Left renal pelvis (tissue), 4 donors: ENCODE measurements at places on chromosomes 4 and X. TPM values are rescaled to one million over a fixed set of nuclear protein-coding genes. Genes with fewer than 3 reads are reported as not detected.

GRCh38 chr4:77194366-77194765 lies 37.4 kb downstream of the CCNG2 start:
- no peak for DNase-seq

Gene OPN1MW
- polyA plus RNA-seq: not detected

Gene TCEAL4
- 147 TPM for polyA plus RNA-seq

GRCh38 chr4:26030260-26030667 lies 116.2 kb downstream of the SMIM20 start:
- no peak for DNase-seq

Gene DCAF12L1
- polyA plus RNA-seq: 10.2 TPM

Gene SASH3
- polyA plus RNA-seq: 1.8 TPM

Gene PUDP
- 21.3 TPM for polyA plus RNA-seq

GRCh38 chr4:99808260-99808857 lies 8.3 kb upstream of the DAPP1 start:
- DNase-seq: no peak

Gene NXF3
- 0.08 TPM for polyA plus RNA-seq

- no peak for DNase-seq
These were observed 47.9 kb downstream of the JADE3 start for GRCh38 chrX:46959985-46960700.

Gene USP27X
- 8.2 TPM for polyA plus RNA-seq

- no peak for DNase-seq
These were observed 10.5 kb upstream of the FGF16 start for GRCh38 chrX:77436682-77437081.

- no peak for DNase-seq
These were observed 9.9 kb downstream of the ZNF157 start for GRCh38 chrX:47380268-47380667.

Gene DKK2
- polyA plus RNA-seq: 1.5 TPM

Gene RBM10
- polyA plus RNA-seq: 50.7 TPM

Gene PWWP3B
- polyA plus RNA-seq: 3.0 TPM

DNA sequence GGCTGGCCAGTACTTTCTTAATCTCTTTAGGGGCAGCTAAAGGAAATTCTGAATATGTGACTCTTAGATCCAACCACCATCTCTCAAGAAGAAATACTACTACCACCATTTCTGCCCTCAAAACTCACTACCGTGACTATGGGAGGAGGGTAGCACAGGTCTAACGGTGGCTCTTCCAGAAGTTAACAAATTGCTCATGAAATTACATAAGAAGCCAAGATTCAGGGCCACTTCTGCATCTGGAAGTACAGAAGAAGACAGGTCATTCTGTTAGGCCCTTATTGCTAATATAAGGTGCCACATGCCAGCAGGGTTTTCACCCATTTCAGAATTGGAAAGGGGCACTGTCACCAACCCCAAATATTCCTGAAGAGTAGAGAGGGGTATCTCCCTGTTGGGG lies 19.6 kb upstream of the NKRF start:
- no peak for DNase-seq

GRCh38 chr4:136680271-136680670 lies 852.0 kb downstream of the PCDH18 start:
- DNase-seq: no peak

DNA sequence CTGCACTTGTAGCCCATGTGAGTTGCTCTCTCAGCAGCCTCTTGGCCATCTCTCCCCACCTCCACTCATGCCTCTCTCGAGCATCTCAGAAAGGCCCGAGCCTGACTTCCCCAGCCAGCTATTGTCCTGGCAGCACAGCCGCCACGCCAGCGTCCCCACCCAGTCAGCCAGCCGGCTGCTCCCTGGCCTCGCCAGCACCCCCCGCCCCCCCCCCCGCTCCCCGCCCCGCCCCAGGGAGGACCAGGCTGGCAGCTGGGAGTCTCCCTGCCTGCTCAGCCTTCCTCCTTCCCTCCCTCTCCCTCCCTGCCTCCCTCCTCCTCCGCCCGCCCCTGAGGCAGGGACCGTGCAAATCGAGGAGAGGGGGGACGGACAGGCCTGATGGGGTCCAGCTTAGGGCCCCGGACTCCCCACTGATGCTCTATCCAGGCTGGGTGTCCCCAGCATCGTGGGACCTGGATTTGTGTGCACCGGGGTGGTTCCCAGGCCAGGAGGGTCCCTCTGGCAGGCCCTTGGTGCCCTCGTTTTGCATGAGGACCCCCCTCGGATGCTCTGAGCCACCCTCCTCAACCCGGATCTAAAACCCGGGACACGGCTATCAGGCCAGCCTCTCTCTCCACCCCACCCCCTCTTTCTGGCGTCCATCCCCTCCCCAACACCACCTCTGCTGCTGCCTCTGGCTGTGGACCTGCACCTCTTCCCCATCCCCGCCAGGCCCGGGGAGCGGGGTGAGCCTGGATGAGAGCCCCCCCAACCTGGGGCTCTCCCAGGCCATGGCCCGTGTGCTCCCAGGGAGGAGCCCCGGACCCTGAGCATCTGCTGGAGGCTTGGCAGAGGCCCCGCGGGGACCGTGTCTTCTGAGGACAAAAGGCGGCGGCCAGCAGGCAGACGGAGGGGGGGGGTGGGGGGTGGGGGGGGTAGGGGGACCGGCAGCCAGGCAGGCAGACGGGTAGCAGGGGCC lies at the start of gene GPR173:
TSS of gene GPR173 (plus strand) at position 621 of the 958 bp plus-strand sequence. CDS start 27,833 bp downstream, outside the sequence.
- peak; percentile 42 for DNase-seq

- DNase-seq: no peak
These were observed 64.3 kb downstream of the TMEM131L start for GRCh38 chr4:153530284-153530999.

- no peak for DNase-seq
These were observed 121.1 kb downstream of the GLRA3 start for GRCh38 chr4:174707902-174708301.

Gene OPN1LW
- polyA plus RNA-seq: not detected

Gene RNF175
- 6.4 TPM for polyA plus RNA-seq

Gene ODAPH
- 0.26 TPM for polyA plus RNA-seq

DNA sequence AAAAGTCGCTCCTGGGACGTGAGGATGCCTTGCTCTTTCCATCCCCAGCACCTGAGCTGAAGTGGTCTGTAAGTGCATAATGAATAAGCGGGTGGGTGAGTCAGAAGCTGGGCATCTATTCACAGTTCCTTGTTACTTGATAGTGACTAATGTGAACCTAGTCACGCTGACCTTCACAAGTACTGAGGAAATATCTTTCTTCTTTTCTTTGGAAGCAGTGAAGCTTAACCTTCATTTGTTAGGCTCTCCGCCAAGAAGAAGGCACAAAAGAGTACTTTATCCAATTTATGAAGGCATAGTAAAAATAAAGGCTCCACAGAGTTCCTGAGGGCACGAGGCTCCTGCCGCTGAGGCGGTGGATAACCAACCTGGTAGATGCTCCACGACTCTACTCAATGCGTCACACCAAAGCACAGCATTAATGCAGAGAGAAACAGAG lies 475.7 kb upstream of the SLIT2 start:
- DNase-seq: no peak

DNA sequence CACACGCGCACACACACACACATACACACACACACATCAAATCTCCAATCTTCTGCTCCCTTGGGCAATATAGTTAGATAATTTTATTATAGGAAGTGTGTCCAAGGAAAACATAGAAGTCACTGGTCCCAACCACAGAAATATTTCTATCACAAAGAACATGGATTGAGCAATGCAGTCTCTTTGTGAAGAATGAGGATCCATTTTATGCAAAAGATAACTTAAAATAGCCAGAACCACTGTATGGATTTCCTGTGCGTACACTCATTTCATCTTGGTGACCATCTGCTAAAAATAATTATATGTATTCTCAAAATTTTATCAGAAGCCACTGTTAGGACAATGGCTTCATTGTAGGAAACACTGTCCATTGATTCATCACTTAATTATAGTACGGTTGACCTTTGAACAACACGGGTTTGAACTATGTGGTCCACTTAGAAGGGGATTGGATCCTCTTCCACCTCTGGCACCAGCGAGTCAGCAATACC lies 169.6 kb upstream of the MXRA5 start:
- no peak for DNase-seq

Gene CLTRN
- polyA plus RNA-seq: 19.6 TPM

DNA sequence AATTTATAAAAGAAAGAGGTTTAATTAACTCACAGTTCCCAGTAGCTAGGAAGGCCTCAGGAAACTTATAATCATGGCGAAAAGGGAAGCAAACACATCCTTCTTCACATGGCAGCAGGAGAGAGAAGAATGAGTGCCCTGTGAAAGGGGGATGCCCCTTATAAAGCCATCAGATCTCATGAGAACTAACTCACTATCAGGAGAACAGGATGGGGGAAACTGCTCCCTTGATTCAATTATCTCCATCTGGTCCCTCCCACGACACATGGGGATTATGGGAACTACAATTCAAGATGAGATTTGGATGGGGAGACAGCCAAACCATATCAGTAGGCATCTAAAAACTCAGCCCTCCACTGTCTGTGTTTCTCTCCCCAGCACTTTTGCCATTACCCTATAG lies 22.4 kb downstream of the ANK2 start:
- no peak for DNase-seq

Gene LAGE3
- 11.5 TPM for polyA plus RNA-seq

Gene MFSD8
- polyA plus RNA-seq: 37.9 TPM

GRCh38 chrX:46298821-46299220 lies 246.4 kb downstream of the ZNF674 start:
- DNase-seq: no peak

Gene GPR34
- polyA plus RNA-seq: 12.8 TPM

- DNase-seq: no peak
These were observed 32.4 kb upstream of the RHOH start for GRCh38 chr4:40164459-40164858.

Gene REELD1
- 0.23 TPM for polyA plus RNA-seq

- DNase-seq: no peak
These were observed 848 bp downstream of the ACSL4 start for GRCh38 chrX:109732017-109732801.

DNA sequence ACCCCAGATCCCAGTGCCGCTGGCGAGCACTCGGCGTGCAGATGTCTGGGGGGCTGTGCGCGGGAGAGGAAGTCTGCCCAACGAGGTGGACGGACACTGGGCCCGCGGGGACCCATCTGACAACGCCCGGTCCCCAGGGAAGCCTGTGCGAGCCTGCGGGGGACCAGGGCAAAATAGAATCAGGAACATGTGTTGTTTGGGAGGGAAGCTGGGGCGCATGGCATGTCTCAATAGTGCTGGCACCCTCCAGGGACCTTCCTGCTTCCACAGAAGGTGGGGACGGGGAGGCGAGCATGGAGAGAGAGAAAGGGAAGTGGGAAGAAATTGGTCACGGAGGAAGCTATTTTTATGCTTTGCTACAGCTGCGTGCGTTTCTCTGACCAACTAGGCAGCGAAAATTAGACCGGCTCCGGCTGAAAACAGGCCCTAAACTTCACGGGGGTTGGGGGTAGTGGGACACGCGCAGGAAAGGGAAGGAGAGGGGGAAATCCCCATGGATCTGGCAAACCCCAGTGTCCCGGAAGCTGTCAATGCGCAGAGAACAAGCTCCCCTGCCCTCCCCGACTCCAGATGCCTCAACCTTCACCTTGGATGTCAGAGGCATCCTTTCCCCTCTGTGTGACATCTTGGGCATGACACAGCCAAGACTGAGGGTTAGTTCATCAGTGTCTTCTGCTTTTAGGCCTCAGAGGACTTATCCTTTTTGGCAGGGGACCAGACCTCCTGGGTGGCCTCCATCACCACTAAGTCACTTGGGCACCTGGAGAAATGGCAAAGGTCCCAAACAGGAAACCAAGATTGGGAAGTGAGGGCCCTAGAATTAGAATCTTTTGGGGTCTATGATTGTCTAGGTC lies 169.8 kb upstream of the BCOR start:
- no peak for DNase-seq

Gene OSTC
- polyA plus RNA-seq: 264 TPM

GRCh38 chr4:74440356-74440755 lies 4.6 kb upstream of the AREG start:
- DNase-seq: no peak

DNA sequence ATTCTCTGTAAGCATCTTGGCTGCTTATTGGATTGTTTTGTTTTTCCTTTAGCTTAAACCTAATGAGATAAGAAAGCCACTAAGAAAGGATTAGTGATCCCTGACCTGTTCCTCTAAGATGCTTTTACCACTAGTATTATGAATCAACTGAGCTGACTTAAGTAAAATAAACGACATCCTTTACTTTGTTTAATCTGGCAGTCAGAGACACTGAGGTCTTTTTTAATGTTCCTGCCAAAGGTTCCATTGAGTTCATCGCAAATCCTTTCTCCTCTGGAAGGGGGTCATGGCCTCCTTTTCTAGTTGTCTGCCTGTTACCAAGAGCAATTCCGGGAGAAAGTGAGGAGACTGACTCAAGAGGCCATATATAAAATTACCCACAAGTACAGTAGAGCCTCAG lies 1038.3 kb upstream of the SLIT2 start:
- DNase-seq: peak; percentile 36

DNA sequence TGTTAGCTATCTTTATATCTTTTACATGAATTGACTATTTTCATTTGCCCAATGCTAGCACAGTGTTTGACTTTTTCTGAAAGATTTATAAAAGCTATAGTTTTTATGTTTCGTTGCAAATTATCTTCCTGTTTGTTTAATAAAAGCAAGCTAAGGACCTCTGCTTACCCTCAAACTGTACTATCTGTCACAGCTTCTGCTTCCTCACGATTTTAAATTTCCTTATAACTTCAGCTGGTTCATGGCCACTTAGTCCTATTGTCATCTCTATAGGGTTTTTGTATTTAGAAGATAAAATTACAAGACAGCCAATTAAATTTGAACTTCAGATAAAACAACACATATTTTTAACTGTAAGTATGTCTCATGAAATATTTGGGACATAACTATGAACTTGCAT lies 494.0 kb downstream of the PDGFC start:
- no peak for DNase-seq

Gene PROM1
- 42.3 TPM for polyA plus RNA-seq

DNA sequence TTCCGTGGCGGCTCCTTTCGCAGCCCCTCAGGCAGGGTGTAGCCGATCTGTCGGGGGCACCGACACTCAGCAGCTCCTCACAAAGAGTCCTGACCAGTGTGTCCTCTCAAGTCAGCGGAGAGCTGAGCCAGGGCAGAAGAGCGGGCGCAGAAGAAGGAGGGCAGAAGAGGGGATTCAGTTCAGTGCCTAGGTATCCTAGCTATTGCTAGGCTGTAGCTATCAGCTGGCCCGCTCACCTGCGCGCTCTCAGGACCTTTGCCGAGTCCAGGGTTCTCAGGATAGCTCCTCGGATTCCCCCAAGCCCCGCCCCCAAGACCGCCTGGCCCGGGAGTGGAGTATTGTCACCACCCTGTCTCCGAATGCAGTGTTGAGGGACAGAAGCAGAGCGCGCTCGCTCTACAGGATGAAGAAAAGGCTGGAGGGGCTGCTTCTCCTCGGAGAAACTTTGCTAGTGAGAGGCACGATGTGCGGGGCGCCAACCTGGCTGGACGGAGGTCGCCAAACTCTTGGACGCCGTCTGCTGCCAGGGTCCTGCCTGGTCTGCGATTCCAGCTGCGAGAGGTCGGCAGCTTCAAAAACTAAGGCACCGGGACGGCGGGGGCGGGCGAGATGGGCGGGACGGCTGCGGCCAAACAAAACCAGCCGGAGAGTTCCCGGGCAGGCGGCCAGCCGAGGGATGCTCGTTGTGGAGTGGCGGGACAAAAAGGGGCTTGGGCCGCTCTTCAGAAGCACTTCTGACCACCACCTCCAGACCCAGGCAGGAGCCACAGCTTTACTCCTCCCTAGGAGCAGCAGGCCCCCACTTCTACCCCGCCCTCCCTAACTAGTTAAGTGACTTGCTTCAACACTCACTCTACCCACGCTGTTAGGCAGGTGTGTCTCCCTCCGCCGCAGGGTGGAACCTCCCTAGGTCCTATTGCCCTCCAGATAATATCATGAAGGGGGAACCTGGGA lies at the start of gene XKRX:
TSS of gene XKRX (minus strand) at position 258 of the 954 bp plus-strand sequence. CDS start 613 bp downstream, outside the sequence.
- DNase-seq: no peak

GRCh38 chr4:37889849-37890800 lies 759 bp upstream of the TBC1D1 start:
- DNase-seq: peak; percentile 31
